ENCODE measurements at places on chromosomes 12 and 14.

DNA sequence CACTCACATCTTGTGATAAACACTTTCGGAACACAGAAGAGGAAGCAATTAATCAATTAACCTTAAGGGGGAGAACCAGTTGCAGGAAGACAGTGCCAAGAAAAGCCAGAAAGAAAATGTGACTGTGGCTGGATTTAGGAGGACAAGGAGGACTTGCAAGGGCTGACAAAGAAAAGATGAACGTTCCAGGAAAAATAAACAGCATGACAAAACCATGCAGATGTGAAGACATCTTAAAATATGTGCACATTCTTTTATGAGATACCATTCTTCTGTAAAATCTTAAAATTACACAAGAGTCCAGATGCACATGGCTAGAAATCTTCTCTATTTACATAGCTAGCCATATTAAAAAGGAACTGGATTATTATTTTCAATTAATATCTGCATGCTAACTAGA, 33.4 kb downstream of the KITLG start:
- peak; percentile 86 for DNase-seq

DNA sequence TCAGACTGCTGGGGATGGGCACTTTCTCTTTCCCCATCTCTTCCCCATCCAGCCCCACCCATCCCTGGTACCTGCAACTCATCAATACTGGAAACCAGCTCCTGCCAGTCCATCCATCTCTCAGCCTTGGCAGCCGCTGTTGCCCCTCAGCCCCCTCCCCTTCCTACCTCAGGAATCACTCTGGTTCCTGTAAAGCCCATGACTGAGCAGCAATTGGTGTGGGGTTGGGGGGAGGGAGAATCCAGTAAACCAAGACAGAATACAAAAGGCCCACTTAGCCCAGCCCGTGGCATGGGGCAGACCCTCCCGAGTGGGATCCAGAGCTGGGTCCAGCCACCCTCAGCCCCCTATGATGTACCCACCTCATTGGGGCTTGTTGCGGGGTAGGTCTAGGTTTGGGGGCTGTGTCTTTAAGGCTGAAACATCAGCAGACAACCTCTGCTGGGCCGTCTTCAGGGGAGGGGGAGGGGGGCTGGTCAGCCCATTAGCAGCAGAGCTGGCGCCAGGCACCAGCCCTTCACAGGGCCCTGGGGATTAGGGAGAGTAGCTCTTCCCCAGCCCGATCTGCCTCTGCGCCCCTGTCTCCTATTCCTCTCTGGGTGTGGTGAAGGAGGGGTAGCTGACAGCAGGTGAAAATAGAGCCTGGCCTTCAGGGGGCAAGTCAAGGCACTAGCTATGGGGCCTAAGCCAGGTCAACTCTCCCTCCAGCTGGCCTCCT, 702 bp upstream of the PRPH start:
- DNase-seq = no peak

DNA sequence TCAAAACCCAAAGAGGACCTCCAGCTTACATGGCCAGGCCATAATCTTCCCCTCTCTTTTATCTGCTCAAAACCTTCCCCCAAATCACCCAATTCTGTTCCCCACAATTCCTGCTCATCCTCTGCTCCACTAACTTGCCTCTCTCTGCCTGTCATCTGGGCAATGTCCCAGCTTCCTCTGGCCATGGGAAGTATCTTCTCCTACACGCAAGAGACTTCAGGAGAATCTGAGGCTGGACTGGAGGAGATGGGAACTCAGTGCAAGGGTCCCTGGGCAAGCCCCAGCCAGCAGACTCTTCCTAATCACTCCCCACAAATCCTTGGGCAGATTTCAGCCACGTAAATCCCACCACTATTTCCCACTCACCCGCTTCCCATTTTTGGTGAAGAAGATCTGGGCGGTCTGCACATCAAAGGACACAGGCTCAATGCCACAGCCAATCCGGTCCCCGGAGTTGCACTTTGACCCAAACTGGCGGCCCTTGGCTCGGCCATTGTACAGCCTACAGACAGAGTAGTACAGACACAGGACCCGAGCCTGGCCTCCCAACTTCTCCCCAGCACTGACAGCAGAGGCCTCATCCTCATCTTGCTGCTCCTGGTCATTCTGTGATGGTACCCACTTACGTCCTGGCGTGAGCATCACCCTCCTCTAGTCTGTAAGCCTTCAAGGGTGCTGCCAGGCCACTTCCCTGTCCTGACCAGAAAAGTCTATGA, 4.7 kb downstream of the SPRYD3 start:
- DNase-seq = no peak

- no peak for DNase-seq
These were observed 33.8 kb upstream of the GPATCH2L start for GRCh38 chr14:76117789-76118484.

DNA sequence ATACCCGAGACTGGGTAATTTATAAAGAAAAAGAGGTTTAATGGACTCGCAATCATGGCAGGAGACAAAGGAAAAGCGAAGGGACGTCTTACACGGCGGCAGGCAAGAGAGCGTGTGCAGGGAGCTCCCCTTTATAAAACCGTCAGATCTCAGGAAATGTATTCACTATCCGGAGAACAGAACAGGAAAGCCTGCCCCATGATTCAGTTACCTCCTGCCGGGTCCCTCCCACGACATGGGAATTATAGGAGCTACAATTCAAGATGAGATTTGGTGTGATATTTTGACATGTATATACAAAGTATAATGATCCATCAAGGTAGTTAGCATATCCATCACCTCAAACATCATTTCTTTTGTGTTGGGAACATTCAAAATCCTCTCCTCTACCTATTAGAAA, 2.3 kb upstream of the CDCA4 start:
- no peak for DNase-seq

GRCh38 chr12:124165695-124166094, 129.2 kb upstream of the RFLNA start:
- DNase-seq = no peak

Data from EH (cell line).